IPS DF 19.7 (cell line): ENCODE measurements at places on chromosomes 6 and 20.

DNA sequence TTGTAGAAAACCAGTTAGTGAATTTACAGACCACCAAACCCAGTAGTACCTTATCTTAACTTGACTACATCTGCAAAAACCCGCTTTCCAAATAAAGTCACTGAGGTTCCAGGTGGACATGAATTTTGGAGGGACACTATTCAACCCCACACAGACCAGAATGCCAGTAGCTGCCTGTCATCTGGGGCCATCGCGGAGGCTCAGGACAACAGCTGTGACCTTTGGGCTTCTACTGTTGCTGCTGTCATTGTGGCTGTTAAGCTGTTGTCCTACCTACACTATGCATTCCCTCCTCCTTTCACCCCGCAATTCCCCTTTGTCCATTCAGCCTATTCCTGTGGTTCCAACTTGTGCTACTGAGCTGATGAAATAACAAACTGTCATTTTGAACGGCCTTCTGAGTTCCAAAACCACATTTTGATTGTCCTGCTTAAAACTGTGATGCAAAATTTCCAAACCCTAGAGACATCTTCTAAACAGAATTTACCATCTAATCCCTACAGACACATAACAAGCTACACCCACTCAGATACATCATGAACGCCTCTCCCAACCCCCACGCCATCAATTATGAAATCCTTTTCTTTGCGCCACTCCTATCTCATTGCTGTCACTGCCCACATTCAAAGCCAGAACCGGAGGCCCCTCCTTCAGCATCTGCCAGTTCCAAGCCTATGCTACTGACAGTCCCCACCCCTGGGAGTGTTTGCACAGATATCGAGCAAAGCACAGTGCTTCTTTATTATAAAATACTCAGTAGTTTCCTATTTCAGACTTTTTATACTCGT, 125.0 kb downstream of the C6orf118 start:
- no peak for DNase-seq

DNA sequence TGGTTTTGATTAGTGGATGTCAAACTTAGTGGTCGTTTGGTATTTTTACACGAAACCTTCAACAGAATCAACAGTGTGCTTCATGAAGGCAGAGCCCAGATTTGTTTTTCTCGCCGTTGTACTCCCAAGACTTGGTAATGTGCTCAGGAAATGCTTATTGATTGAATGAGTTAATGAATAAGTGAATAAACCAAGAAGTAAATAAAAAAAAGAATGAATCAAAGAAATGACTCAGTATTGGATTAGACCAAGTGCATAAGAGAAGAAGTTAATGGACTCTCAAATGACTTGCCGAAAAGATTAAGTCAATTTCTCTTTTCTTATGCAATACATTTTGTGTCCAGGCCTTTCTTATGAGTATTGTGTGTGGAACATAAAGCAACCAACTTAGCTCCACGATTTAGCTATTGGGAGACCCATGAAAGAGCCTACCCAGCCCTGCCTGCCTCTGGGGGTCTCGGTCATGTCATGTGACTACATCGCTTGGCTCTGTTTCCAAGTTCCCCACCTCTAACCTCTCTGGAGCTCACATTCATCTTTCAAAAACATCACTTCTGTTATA, 10.6 kb upstream of the FUCA2 start:
- no peak for DNase-seq

GRCh38 chr6:117573006-117573680, 29.2 kb downstream of the GOPC start:
- DNase-seq = no peak

DNA sequence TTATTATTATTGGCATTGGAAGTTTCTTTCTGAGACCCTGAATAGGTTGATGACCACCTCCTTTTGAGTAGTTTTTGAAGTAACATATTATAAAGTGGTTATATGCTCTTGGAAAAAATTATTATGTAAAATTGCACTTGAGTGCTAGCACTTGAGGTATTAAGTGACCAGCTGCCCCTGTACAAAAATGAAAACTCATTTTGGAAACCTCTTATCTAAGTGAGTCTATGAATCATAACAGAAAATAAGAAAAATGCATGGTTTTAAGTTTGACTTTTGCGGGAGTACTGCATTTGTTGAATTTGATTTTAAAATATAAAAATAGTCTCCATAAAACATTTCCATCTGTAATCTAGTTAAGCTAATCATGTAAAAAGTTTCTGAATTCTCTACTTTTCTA, 248.3 kb downstream of the TMEM242 start:
- no peak for DNase-seq

DNA sequence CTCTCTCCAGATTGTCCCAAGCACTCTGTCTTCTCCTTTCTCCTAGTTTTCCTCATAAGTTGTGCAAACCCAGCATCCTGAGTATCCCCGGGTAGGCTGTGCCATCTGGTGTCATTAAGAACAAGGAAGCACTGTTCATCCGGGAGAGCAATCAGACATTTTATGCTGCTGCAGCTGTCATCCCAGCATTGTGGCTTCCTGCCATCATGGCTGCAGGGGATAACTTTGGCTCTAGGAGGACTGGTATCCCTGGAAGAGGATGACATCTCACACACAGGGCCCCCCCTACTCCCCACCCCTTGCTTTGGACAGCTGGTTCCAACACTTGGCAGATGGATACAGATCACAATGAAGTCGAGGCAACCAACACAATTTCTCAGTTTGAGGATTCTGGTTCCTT, 1195.1 kb upstream of the MAP3K7 start:
- no peak for DNase-seq

DNA sequence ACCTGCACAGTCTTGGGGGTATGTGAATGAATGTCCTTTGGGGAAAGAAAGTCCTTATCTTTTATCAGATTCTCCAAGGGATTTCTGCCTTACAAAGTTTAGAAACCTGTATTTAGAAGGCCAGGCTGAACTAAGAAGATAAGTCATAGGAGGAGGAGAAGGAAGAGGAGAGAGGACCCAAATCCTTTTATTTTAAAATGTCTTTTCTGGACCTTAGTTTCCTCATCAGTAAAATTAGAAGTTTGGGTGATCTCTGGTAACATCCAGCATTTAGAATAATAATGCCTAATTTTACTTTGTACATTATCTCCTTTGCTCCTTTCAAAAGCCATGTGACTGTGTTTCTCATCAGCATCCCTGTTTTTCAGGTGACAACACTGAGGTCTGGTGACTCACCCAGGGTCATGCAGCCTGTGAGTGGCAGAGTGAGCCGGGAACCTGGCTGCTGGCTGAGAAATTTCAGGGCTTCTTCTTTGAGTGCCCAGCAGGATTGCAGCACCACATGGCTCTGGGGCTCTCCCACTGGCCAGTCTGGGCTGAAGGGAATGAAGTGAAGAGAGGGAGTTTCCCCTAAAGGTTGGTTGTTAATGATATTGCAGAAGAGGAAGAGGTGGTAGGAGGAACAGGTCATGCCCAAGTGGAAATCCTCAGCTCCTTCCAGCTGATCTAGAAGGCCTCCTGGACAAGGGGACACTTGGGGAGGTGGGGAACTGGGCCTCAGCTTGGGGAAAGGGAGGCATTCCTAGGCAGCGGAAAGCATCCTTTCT, 34.0 kb downstream of the VEGFA start:
- no peak for DNase-seq

DNA sequence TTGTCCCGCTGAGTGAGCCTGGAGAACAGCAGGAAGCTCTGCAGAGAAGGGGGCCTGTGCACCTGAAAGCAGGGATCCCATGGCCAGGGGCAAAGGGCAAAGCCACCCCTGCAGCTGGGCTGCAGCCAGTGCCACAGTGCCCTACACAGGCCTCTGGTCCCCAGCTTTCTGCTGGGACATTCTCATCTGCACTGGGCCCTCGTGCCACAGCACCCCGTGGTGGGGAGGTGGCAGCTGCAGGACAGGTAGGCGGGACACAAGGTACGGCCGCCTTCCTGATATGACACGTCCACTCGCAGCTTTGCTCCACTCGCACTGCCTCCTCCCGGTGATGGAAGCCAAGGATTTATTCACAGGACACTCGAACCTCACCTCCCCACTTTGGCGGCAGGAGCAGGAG, 27.2 kb downstream of the INSM1 start:
- DNase-seq = no peak

DNA sequence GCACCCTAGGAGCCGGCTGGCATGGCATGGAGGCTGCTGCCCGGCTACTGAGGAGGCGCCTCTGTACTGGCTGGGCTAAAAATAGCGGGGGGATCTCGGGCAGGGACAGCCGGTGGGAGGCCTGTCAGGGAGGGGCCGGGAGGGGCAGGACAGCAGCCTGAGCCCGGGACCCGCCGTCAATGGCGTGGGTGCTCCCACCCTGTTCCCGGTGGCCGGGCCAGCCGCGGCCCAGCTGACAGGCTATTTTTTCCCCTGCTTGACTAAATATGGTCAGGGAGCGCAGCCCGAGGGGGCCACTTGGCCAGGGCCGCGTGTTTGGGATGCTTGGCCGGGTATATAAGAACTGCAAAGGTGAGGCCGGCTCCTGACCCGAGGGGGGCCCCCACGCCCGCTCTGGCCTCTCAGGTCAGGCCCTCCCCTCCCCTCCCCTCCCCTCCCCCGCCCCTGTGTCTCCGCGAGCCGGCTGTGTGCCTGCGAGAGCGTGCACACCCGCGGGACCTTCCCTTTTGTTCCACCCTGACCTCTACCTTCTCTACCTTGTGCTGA, 74.4 kb upstream of the GATA5 start:
- no peak for DNase-seq

GRCh38 chr6:96611342-96611991, 48.5 kb downstream of the FHL5 start:
- no peak for DNase-seq

- no peak for DNase-seq
Observed at GRCh38 chr6:23618366-23618765, 507.6 kb upstream of the NRSN1 start.

GRCh38 chr6:142014515-142014914, 118.2 kb upstream of the GJE1 start:
- no peak for DNase-seq

- no peak for DNase-seq
Observed at GRCh38 chr6:28349344-28349891, 329 bp upstream of the ZKSCAN3 start.

GRCh38 chr20:6466075-6466810, 301.2 kb upstream of the BMP2 start:
- no peak for DNase-seq

DNA sequence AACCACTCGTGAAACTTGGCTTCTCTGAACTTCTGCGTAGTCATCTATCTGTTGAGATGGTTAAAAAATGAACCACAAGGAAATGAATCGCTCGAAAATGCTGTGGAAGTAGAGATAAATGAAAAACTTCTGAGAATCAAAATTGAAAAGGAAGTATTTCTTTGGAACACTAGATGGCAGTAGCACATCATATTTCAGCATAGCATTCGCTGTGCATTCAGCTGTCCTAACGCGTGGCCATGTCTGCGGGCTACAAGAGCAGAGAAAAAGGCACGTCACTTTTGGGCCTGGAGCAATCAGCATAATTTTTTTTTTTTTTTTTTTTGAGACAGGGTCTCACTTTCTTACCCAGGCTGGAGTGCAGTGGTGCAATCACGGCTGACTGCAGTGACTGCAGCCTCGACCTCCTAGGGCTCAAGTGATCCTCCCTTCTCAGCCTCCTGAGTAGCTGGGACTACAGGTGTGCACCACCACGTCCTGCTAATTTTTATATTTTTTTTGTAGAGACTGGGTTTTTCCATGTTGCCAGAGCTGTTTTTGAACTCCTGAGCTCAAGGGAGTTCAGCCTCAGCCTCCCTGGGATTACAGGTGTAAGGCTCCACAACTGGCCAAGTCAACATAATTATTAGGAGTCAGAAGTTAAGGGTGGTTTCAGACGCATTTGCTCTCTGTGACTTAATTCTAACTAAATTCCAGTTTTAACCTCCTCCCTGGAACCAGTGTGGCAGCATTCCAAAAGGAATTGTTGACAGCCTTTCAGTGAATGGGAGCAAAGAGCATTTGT, 8.8 kb upstream of the PERP start:
- no peak for DNase-seq

- DNase-seq = no peak
Observed at GRCh38 chr6:169252505-169253189, 999 bp downstream of the THBS2 start.

DNA sequence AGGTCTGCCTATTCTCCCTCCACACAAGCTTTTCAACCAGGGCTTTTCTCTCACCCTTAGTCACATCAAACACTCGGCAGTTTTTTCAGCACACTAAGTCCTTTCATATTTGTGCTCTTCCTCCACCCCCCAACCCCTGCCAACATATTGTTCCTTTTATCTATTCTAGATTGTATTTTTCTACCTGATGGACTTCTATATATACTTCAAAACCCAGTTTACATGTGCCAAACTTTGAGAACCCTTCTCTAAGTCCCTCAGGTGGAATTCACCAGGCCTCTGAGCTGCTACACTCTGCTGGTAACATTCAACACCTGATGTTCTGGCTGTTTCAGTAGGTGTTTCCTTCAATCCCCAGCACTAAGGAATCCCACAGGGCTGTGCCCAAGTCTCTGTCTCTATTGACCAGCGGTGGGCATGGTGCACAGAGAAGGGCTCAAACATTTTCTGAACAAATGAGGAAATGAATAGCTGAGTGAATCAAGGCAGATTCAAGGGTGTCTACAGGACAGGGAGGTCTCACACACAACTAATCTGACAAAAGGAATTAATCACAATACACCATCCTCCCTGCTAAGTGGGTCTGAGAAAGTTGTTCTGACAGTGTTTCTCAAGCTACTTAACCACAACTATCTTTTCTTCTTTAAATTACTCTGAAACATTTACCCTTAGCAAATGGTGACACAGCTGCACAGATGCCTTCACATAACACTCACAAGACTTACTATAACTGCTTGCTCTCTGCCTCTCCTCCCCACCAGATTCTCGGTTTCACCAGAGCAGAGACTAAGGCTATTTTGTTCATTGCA, 166.5 kb downstream of the TSHZ2 start:
- no peak for DNase-seq

- no peak for DNase-seq
Observed at GRCh38 chr6:98984121-98984520, 36.4 kb upstream of the FBXL4 start.

DNA sequence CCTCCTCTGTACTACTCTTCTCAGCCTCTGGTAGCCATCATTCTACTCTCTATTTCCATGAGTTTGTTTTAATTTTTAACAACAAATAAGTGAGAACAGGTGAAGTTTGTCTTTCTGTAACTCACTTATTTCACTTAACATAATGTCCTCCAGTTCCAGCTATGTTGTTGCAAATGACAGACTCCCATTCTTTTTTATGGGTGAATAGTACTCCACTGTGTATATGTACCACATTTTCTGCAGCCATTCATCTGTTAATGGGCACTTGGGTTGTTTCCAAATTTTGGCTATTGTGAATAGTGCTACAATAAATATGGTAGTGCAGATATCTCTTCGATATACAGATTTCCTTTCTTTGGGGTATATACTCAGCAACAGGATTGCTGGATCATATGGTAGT, 73.7 kb upstream of the TNFRSF21 start:
- no peak for DNase-seq

- DNase-seq = no peak
Observed at GRCh38 chr20:51994751-51995417, 192.6 kb upstream of the SALL4 start.
